ENCODE measurements at places on chromosomes 5 and 9.

DNA sequence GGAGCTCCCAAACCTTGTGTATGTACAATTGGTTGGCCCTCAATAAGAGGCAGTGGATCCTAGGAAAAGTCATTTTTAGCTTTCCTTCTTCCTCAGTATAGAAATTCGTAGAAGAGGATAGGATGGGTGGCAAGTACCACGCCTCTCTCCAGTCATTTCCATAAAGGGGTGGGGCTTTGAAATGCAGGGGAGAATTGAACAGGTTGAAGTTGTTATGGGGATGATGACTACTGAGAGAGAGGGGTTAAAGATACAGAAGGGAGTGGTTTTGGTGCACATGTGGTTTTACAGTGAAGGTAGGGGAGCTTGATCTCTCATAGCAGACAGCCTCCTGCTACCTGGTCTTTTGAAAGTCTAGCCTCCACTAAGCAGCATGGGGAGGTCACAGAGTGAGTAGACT, 54.4 kb upstream of the FAM120AOS start:
- DNase-seq, result no peak

DNA sequence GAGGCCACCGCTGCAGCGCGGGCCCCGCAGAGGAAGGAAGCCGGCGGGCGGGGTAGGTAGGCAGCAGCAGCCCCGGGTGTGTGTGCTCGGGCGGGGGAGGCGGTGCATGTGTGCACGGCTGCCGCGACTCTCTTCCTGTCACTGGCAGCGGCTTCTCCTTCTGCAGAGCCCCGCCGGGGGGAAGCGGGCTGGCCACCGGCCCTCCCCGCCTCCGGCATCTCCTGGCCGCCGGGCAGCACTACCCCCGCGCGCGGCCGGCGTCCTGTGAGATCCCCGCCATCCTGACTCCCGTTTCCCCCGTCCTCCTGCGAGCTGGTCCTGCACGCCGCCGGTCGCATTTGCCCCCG, 315 bp downstream of the PIK3R1 start:
- DNase-seq, result no peak

GRCh38 chr9:70468291-70468690, 53.8 kb upstream of the KLF9 start:
- no peak for DNase-seq

DNA sequence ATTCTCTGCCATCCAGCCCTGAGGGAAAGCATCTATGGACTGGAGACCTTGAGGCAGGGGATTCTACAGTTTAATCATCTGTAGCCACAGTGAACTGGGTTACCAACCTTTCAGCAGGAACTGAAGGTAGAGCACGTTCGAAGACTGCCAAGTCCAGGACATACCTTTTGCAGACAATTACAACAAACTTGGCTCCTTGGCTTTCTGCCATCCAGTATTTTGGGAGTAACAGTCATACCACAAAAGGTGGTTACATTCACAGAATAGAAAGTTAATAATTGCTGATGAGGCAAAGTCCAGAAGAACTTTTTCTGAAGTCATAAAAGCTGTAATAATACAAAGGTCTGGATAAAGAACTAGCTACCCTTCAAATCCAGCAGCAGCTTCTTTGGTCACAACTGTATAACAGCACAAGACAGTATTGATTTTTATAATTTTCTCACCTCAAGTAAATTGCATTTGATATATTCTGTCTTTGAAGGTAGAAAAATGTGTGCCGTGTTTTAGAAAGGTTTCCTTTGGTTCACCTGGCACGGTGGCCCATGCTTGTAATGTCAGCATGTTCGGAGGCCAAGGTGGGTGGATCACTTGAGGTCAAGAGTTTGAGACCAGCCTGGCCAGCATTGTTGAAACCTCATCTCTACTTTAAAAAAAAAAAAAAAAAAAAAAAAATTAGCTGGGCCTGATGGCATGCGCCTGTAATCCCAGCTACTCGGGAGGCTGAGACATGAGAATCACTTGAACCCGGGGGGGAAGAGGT, 236.6 kb downstream of the NR3C1 start:
- DNase-seq, result no peak

DNA sequence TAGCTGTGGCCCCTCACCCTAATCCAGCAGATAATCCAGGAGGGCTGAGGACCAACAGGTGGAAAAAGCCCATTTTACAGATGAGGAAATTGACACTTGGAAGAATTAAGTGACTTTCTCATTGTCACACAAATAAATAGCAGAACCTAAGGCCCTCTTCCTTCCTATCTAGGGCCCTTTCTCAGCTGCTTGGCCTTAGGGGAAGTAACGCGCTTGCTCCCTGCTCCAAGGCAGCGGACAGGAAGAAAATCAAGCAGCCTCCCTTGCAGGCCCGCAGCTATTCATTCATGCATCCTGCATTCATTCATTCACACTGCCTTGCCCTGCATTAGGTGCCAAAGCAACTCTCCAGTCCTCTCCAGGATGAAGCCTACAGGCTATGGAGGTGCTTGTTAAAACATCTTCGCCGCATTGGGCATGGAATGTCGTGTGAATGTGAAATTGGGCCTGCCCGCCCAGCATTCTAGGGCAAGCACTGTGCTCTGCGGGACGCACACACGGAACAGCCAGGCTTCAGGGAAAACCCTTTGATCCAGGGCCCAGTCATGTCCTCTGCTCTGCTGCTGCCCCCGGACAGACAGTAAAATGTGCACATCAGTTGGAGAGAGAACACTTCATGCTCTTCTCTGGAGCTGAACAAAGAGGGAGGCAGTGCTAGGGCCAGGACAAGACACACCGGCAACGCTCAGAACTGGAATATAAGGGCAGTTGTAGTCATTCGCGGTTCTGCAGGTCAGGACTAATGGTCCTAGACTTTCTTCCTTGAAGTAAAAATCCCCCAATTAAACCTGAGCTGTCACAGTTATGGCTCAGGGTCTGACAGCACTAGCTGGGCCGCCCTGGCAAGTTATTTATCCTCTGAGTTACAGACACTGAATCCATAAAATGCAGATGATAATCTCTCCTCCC, 166.0 kb downstream of the COL23A1 start:
- no peak for DNase-seq

DNA sequence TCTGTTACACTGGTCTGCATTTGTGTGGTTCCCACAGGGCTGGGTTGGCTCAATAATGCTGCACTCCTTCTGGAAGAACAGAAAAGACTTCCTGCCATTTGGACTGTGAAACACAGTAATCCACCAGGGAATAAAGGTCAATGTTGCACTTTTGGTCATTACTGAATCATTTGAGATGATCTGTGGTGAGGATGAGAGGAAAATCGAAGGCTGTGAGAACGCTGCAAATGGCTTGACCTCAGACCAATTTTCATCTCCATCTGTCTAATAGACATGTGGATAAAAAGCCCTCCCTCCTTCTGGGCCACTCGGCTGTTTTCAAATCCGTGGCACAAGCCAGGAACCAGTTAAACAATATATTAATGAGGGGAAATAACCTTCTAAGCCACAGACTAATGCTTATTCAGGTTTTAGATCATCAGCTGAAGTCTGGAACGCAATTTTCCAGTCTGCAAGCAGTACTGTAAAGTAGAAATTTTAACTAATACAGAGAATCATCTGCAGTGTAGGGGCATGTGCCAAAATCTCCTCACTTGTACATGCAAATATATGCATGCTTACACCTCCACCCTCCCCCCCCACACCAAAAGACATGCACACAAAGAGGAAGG, 20.2 kb downstream of the TLE1 start:
- no peak for DNase-seq

DNA sequence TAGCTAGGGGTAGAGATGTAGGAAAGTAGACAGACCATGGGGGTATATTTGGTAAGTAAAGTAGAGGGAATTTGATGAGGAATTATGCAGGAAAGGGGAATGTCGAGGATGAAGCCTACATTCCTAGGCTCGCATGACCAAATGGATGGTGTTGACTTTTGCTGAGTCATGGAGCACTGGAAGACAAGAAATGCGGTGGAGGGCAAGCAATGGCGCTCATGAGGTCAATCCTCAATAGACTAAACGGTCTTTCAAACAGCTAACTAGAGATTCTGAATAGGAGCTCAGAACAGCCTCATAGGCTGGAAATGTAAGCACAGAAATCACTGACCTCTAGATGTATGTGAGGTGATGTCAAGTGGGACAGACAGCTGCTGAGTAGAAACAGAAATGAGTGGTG, 50.7 kb upstream of the FST start:
- no peak for DNase-seq

GRCh38 chr9:2043881-2044462, 28.8 kb downstream of the SMARCA2 start:
- DNase-seq, result no peak

DNA sequence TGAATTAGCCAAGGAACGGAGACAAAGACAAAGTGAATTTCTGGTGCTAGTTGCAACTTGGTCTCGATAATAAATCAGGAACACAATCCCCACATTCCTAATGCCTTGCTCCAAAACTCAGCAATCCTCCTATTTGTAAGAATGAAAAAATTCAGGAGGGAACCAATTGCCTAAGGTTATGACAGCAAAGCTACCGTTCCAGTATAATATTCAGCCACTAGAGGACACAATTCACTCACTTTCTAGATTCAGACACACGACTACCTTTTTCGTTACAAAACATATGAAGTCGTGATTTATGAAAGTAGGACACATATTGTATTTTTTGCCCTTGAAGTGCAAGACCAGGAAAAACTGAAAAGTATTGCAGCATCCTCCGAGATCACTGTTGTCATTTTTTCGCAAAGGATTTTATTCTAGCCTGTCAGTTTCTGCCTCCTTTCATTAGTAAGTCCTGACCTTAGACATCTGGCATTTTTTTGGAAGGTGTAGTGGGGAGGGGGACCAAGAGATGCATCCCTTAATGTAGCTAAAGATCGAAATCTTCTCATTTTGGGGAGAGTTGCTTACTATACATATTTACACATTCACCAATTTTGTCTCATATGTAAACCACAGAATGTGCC, 133.1 kb downstream of the DOCK8 start:
- no peak for DNase-seq

GRCh38 chr9:132193227-132194124, 31.6 kb downstream of the NTNG2 start:
- DNase-seq, result no peak

GRCh38 chr5:17077440-17078233, 139.8 kb upstream of the BASP1 start:
- no peak for DNase-seq
